Muscle of arm (tissue), 14 donors: ENCODE measurements at places on chromosomes 2 and 18. TPM values are rescaled to one million over a fixed set of nuclear protein-coding genes. Genes with fewer than 3 reads are reported as not detected.
A peak's percentile ranks its signal among the peaks of the same experiment; 100 is the strongest.

GRCh38 chr18:21689736-21690135, 14.8 kb downstream of the ABHD3 start:
- no peak for DNase-seq

GRCh38 chr2:16647992-16648617, 17.5 kb downstream of the CYRIA start:
- no peak for DNase-seq

Gene GALNT3
- 1.5 TPM for polyA plus RNA-seq

DNA sequence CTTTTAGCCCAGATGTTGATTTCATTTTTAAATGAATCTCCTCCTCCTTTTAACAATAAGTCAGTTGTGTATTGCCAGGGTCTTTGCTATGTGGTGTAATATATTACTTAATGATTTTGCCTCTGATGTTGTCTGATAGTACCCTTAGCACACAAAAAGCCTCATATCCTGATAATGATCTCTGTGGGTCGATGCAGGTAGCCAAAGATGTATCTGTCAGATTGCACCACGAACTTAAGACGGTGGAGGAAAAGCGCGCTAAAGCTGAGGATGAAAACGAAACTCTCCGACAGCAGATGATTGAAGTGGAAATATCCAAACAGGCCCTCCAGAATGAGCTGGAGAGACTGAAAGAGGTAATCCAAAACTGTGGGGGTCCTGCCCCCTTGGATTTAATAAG, 14.8 kb downstream of the MTCL1 start:
- no peak for DNase-seq

Gene PJVK
- 15.1 TPM for polyA plus RNA-seq

GRCh38 chr2:50157279-50157678, 874.7 kb downstream of the NRXN1 start:
- no peak for DNase-seq

DNA sequence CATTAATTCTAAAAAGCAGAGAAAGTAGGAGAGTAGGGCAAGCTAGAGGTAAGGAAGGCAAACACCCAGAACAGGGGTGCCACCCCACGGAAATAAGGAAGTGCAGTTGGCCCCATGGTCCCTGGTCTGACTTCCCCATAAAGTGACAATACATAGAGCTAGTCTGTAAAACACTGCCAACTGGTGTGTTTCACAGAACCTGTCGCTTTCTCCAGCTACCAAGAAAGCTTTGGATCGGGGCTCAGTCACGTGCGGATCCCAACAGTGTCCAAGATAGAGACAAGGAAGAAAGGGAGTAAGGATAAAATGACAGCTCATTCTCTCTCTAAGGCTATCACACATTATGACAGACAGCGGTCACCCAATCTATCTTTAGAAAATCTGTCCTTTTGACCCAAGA, 36.4 kb downstream of the TBC1D8 start:
- DNase-seq: no peak

DNA sequence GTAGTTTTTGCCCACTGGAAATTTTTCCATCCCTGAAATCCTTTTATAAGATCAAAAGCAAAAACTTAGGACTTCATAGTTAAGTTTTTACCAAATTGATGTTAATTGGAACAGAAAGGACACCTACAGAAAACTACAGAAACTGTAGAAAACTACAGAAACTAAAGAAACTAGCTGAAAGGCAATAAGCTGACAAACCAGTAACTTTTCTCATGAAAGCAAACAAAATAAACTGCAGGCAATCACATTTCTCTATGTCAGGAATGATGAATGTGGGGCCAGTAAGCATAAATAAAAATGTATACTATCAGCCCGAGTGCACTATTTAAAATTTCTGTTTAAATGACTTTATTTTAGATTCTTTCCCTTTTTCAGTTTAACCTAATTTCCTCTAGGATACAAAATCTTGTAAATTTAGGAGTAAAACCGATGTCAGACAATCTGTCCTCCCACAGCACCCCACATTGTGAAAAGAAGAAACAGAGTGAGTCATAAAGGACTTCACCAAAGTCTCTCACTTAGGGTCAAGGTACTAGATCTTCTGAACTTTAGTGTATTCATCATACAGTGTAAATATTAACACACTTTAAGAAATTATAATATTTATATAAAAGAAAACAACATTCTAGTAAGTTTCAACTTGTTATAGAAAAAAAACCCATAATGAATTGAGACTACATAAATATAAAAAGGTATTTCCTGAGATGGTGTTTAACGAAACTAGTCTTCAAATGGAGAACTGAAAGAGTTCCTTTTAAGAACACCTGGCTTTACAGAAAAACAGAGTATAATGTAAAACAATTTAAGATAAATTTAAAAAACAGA, 46.6 kb downstream of the USP40 start:
- no peak for DNase-seq

DNA sequence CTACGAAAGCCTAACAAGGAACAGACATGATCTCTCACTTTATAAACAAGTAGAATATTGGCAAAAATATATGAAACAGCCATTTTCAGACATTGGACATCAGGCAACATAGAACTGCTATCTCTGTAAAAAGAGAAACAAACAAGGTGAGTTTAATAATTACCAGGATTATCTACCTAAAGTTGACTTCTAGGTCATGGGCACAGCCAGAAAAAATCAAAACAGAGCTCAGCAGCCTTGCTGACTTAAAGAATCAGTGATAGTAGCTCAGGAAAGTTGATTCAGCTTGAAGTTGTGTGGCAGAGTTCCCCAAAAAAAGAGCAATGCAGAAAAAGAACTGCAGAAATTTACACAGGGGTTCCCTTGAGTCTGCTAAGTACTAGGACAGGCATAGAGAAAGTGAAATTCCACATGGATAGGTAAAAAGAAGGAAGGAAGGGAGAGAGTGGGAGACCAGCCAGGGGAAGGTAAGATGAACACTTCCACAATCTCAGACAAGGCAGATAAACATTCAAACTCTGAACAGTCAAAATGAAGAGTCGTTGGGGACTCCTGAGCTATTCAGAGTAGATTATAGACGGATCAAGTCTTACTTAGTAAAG, 102.0 kb downstream of the EXOC6B start:
- DNase-seq: no peak

- DNase-seq: no peak
Measured at GRCh38 chr2:47009253-47009767, 93.7 kb upstream of the MCFD2 start.

DNA sequence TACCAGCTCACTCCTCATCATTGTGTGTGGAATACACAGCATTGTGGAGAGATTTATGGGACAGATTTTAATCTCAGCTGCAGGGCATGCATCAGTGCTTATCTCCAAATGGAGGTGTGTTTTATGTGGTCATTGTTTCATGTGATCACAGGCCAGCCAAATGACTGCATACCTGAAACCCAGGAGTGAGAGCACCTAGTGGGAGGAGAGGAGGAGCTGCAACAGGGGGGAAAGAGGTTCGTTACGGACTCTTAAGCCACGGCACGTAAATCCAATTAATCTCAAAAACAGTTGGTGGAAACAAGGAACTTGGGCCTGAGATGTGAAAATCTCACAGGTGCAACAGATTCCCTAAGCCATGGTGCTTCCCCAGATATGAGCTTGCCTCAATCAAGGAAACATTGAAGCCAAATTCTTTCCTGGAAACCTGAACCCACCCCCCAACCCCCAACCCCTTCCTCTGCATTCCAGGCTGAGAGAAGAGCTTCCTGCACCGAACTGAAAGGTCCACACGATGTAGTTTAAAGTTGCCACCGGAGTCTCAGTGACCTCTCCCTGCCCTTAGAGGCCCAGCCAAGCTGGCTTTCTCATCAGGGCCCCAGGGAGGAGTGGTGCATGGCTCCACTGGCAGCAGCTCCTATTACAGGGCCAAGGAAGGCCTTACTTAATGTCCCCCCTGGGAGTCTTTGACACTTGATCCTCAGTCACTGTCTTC, 167.4 kb downstream of the C1D start:
- DNase-seq: no peak

- no peak for DNase-seq
Measured at GRCh38 chr18:68445136-68445535, 269.8 kb downstream of the TMX3 start.

- DNase-seq: peak; percentile 56
Measured at GRCh38 chr2:197170208-197170607, 140.4 kb downstream of the ANKRD44 start.

Gene SOWAHC
- polyA plus RNA-seq: 7.0 TPM

- DNase-seq: no peak
Measured at GRCh38 chr2:168710754-168711467, 91.5 kb upstream of the NOSTRIN start.

Gene GKN1
- 0.21 TPM for polyA plus RNA-seq

Gene RAPGEF4
- polyA plus RNA-seq: 3.2 TPM

Gene GULP1
- polyA plus RNA-seq: 25.0 TPM

DNA sequence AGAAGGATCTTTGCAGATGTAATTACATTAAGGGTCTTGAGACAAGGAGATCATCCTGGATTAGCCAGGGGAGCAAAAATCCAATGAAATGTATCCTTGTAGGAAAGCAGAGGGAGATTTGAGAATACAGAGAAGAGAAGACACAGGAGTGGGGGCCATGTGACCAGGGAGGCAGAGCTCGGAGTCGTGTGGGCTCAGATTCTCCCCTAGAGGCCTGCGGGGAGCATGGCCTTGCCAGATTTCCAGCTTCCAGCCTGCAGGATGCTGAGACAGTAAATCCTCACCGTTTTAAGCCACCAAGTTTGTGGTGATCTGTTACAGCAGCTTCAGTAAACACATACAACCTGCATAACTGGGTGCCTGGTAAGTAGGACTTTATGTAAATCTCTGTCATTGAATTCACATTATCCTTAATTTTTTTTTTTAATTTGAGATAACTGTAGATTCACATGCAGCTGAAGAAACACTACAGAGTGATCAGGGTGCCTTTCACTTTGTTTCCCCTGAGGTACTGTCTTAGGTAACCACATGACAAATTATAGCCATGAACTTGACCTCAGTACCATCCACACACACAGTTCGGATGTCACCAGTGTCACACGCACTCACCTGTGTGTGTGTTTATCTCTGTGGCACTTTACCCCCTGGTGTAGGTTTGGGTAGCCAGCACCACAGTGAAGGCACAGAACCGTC, 138.4 kb upstream of the HDAC4 start:
- no peak for DNase-seq

DNA sequence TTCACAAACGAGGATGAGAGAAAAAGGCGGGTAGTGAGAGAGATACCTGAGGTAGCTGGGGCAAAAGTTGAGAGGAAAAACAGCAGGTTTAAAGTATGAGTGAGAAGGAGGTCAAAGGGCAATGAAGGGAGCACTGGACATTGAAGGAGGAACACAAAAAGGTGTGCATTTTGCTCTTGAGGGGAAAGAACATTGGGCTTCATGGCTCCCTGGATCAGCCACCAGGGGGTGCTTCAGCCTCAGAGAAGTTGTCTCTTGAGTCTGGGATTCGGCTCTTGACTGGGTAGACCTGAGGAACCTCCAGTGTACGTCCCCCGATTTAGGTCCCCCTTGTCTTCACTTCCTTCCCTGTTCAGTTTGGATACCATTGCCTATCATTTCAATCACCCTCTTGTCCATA, 128.5 kb downstream of the RAPGEF4 start:
- DNase-seq: no peak

Gene RBFA
- 24.6 TPM for polyA plus RNA-seq

- no peak for DNase-seq
Measured at GRCh38 chr18:3425030-3425429, 24.9 kb upstream of the TGIF1 start.

DNA sequence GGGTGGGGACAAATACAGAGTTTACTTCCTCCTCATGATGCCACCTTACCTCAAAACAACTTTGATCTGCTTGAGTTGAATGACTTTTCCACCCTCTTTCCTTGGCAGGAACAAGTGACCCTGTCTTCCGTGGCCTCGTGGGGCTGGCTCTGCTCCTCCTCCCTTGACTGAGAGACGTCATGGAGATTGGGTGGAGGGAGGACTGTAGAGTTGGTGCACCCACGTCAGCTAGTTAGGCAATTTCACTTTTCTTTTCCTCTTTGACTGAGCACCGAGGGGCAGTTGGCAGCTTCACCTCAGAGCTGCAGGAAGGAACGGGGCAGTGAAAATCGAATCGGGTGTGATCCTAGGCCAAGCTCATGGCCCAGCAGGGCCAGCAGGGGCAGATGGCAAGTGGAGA, at the start of gene SP140:
Gene SP140 (plus strand): TSS at position 251 of the 400 bp plus-strand sequence. CDS start 109 bp downstream, at position 360.
- no peak for DNase-seq

Gene RBMS1
- 76.6 TPM for polyA plus RNA-seq

DNA sequence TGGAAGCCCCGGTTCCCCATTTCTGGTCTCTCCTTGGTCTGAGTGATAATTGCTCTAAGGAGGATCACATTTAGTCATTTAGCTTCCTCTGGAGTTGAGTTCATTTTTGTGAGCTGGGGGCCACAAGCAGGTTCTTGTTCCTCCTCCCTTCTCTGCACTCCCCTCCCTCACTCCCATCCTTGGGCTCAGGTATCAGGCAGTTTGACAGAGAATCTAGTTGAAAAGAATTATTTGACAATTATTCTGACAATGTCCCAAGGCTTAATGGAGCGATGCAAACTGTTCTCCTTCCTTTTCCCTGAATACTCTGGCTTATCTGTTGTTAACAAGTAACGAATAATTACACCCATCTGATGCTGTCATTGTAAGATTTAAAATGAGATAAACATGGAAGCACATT, 61.5 kb downstream of the SERPINB8 start:
- DNase-seq: no peak

DNA sequence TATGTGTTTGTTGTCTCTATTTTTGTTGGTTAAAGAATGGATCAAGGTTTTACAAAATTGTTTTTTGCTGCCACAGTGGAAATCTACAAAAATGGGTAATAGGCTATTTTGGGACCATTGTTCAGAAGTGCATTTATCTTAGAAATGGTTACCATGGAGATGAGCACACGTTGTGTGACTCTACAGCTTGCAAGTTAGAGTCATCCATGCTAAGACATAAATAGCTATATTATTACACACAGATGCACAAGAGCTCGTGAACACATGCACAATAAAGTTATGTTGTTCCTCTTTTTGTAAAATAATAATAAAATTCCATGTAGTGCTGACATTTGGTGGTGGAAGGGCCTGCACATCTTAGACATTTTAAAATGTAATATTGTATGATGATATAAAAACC, 15.5 kb upstream of the DUSP19 start:
- no peak for DNase-seq

Gene ACMSD
- 1.5 TPM for polyA plus RNA-seq

Gene NDC80
- polyA plus RNA-seq: 20.6 TPM

- no peak for DNase-seq
Measured at GRCh38 chr2:9939587-9940485, 11.7 kb upstream of the GRHL1 start.

Gene NTSR2
- polyA plus RNA-seq: not detected
